T-cell (primary cell): ENCODE measurements at places on chromosomes 6 and 20.

GRCh38 chr6:53080813-53081212 is 15.6 kb downstream of the FBXO9 start:
- no peak for DNase-seq

- no peak for DNase-seq
These were observed 56.3 kb downstream of the EZR start for GRCh38 chr6:158762787-158763433.

DNA sequence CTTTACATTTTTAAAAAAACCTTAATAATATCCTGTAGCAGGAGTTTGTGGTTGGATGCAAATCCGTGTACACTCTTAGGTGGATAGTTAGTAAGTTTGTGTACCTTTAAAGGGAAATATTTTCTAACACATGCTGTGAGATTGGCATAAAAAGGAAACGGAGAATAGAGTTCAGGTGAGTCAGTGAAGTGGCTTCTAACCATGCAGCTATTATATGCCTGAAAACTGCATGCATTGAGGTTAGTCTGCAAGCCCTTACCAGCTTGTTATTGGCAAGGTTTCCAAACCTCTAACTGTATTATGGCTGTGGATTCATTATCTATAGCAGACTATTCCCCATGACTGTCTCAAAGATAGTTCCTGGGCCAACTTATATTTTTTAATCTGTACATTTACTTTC is 420.6 kb upstream of the MMS22L start:
- no peak for DNase-seq

- no peak for DNase-seq
These were observed 910 bp upstream of the PCSK2 start for GRCh38 chr20:17225851-17226409.

DNA sequence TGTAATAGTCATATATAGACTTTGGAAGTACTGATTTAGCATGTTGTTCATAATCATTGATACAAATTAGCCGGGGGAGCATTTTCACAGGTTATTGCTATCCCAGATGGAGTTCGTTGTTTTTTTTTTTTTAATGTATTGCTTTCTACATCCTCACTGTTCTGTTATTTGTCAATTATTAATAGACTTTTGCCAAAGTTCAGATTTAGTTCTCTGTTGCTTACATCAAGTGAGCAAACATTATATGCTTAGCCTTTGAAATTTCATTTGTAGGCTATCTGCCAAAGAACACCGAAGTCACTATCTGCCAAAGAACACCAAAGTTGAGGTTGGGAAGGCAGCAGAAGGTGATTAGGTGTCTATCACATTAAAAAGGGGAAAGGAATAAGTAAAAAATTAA is at the start of gene HAO1:
TSS of gene HAO1 (minus strand) at position 118 of the 400 bp plus-strand sequence. CDS start at position 82, 36 bp downstream.
- DNase-seq: no peak
